Mesothelial cell of epicardium (in vitro differentiated cells): ENCODE measurements at places on chromosomes 2 and 18.

DNA sequence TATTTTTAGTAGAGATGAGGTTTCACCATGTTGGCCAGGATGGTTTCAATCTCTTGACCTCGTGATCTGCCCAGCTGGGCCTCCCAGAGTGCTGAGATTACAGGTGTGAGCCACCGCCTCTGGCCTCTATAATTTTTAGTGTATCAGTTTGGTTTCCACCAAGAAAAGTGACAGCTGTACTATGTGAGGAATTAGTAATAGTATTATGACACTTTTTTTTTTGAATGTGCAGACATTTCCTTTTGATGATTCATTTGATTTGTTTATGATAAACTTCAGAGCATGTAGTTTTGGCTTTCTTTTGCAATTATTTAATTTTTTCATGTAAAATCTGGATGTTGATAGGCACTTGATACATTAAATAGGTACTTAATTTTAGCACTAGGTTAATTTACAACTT is 61.5 kb downstream of the PTPN4 start:
- peaks cover 13% of the 10 kb centered on the region for H3K4me1 ChIP-seq
- no peak for DNase-seq
- no peaks in the 10 kb centered on the region for H3K27me3 ChIP-seq
- no peak overlapping the region for H3K27ac ChIP-seq
- no peak overlapping the region for H3K4me3 ChIP-seq

- no peak overlapping the region for H3K4me3 ChIP-seq
- no peak for DNase-seq
- H3K27ac ChIP-seq: no peak overlapping the region
- H3K4me1 ChIP-seq: no peaks in the 10 kb centered on the region
- H3K36me3 ChIP-seq: peaks cover 25% of the 10 kb centered on the region
- H3K27me3 ChIP-seq: no peaks in the 10 kb centered on the region
Observed at GRCh38 chr2:165911231-165911630, 42.3 kb downstream of the TTC21B start.

GRCh38 chr18:59660786-59661743 is 36.2 kb downstream of the CCBE1 start:
- no peaks in the 10 kb centered on the region for H3K36me3 ChIP-seq
- no peak overlapping the region for H3K4me3 ChIP-seq
- no peak for DNase-seq
- H3K27me3 ChIP-seq: peaks cover 25% of the 10 kb centered on the region
- peaks cover 32% of the 10 kb centered on the region for H3K4me1 ChIP-seq

- no peaks in the 10 kb centered on the region for H3K27me3 ChIP-seq
- H3K36me3 ChIP-seq: no peaks in the 10 kb centered on the region
- H3K27ac ChIP-seq: no peak overlapping the region
- no peak for DNase-seq
Observed at GRCh38 chr2:81505586-81505985, 1201.0 kb upstream of the LRRTM1 start.

GRCh38 chr18:4987452-4988405 is 209.3 kb downstream of the AKAIN1 start:
- DNase-seq: no peak
- H3K27me3 ChIP-seq: peaks cover 28% of the 10 kb centered on the region
- no peaks in the 10 kb centered on the region for H3K36me3 ChIP-seq
- H3K4me1 ChIP-seq: no peaks in the 10 kb centered on the region
- H3K27ac ChIP-seq: no peak overlapping the region
- no peak overlapping the region for H3K4me3 ChIP-seq

- no peak overlapping the region for H3K4me3 ChIP-seq
- peaks cover 2% of the 10 kb centered on the region for H3K4me1 ChIP-seq
- H3K27me3 ChIP-seq: peaks cover 13% of the 10 kb centered on the region
Observed at GRCh38 chr2:221606424-221606823, 34.3 kb upstream of the EPHA4 start.

DNA sequence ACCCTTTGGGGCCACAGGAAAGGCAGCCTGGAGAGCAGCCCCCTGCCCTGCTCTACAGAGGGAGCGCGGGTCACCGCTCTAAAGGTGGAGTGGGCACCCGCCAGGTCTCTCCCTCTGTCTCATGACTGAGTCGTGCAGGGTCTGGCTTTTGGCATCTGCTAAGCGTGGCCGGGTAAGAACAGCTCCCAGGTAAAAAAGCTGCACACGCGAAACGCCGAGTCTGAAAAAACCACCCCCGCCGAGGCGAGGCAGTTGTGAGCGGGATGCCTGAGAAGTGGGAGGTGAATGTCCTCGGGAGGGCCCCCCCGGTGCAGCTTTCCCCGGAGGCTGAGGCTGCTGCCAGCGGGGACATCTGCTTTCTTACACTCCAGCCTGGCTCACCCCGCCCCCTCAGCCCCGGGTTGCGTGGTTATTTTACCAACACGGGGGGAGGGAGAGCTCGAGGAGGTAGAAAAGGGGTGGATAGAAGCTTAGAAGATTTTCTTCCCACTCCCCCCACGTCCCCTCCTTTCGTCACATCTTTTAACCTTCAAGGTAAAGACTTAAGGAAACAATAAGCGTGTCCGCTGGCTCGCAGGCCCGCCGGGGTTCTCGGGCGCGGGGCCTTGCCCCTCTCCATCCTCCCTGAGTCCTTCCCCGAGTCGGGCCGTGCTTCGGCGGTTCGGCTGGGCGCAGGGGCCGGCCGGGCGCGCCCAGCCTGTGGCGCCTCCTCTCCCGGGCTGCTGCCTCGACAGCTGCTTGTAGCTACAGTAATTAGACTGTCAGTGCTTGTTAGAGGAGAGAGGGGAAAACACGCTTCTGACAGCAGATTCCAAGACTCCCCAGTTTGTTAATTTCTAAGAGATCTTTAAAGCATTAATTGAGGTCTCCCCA is 70.6 kb upstream of the PSMD14 start:
- DNase-seq: peak; percentile 52
- no peaks in the 10 kb centered on the region for H3K36me3 ChIP-seq
- peak overlapping the region; percentile 79 for H3K27ac ChIP-seq
- H3K4me1 ChIP-seq: peaks cover 10% of the 10 kb centered on the region
- no peaks in the 10 kb centered on the region for H3K27me3 ChIP-seq

- no peak overlapping the region for H3K27ac ChIP-seq
- H3K4me3 ChIP-seq: no peak overlapping the region
- peaks cover 4% of the 10 kb centered on the region for H3K4me1 ChIP-seq
- H3K36me3 ChIP-seq: no peaks in the 10 kb centered on the region
Observed at GRCh38 chr2:232637866-232638583, 4.6 kb downstream of the EFHD1 start.

DNA sequence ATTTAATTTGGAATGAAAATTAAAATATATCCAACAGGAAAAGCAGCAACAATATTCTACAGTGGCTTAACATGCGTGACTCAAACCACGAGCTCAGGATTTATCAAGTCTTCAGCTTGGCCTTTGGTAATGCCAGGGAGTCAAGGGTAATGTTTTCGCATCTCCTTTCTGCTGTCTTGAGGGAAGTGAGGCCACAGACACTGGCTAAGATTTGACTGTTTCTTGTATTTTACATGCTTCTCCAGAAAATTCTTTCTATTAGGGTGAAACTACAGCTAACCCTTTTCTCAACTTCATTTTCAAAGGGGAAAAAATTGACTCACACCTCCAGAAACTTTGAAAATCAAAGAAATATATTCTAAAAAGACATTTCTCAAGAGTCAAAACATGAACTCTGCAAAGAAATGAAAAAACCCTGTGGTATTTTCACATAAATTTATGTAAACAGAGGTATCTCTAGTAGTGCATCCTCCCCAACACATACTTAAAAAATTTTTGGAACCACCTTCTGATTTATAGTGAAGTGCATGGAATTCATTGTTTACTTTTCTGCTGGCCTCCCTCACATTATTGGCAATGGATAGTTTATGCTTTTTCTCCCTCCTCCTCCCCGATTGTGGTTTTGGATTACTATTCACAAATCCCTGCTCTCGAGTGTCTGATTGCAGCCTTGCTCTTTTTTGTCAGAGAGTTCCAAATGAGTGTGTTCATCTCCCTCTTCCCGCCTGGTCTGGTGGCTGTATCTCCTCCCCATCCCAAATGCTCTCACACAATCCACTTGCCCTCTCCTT is 48.7 kb downstream of the DPP4 start:
- H3K4me1 ChIP-seq: peaks cover 32% of the 10 kb centered on the region
- peak overlapping the region; percentile 67 for H3K27ac ChIP-seq
- H3K4me3 ChIP-seq: no peak overlapping the region

GRCh38 chr2:219254590-219255201 is 978 bp upstream of the TUBA4A start:
- DNase-seq: no peak
- peak overlapping the region; percentile 50 for H3K4me3 ChIP-seq
- H3K4me1 ChIP-seq: peaks cover 17% of the 10 kb centered on the region
- peaks cover 80% of the 10 kb centered on the region for H3K27me3 ChIP-seq
- no peaks in the 10 kb centered on the region for H3K36me3 ChIP-seq
- H3K27ac ChIP-seq: no peak overlapping the region

GRCh38 chr2:223155956-223156355 is 104.0 kb downstream of the KCNE4 start:
- no peaks in the 10 kb centered on the region for H3K36me3 ChIP-seq
- H3K4me1 ChIP-seq: no peaks in the 10 kb centered on the region
- H3K4me3 ChIP-seq: no peak overlapping the region
- DNase-seq: no peak
- no peak overlapping the region for H3K27ac ChIP-seq

- H3K36me3 ChIP-seq: no peaks in the 10 kb centered on the region
- H3K4me1 ChIP-seq: peaks cover 3% of the 10 kb centered on the region
- H3K27me3 ChIP-seq: no peaks in the 10 kb centered on the region
- H3K27ac ChIP-seq: no peak overlapping the region
- no peak overlapping the region for H3K4me3 ChIP-seq
Observed at GRCh38 chr2:225597911-225598310, 198.4 kb downstream of the NYAP2 start.

DNA sequence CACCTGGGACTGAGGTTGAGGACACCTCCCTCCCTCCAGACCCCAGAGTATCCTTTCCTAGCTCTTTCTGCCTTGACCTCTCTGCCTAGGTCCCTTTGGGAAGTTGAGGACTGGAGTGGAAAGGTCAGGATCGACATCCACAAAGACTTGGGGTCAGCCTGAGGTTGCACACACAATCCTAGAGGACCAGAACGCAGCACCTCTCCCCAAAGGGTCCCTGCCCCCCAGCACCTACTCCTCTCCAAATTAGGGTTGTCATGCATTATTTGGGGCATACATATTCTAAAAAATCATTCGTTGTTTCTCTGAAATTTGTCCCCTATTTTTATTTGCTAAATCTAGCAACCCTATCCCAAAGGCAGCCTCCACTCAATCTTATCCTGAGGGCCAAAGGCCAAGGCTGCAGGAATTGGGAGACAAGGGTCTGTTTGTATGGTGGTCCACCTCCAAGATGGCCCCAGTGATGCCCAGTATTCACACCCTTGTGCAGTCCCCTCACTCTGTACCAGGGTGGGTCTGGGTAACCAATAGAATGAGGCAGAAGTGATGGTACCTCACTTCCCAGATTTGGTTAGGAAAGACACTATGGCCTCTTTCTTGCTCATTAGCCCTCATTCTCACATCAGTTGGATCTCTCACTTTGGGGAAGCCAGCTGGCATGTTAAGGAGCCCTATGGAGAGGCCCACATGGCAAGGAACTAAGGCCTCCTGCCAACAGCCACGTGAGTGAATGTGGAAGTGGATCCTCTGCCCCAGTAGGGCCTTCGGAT is 3.5 kb upstream of the CHRNG start:
- H3K36me3 ChIP-seq: peaks cover 2% of the 10 kb centered on the region
- no peak overlapping the region for H3K4me3 ChIP-seq
- H3K4me1 ChIP-seq: peaks cover 12% of the 10 kb centered on the region
- no peak for DNase-seq
- H3K27me3 ChIP-seq: peaks cover 3% of the 10 kb centered on the region
- no peak overlapping the region for H3K27ac ChIP-seq

DNA sequence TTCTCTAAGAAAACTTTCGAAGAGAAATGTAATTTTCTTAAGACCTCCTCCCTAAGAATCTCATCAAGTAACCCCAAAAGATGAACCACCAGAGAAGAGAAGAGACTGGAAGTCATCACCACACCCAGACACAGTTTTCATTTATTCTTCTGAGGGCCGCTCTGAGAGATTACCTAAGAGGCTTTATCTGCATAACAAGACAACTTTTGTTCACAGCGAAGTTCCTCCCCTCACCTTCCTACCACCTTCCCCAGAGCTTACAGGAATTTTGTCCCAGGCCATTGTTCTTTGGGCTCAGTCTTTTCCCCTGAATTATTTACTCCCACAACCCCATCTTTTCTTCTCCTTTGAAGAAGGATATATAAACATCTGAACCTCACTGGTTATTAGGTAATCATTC is 92.8 kb downstream of the AKAIN1 start:
- H3K27me3 ChIP-seq: peaks cover 4% of the 10 kb centered on the region
- H3K27ac ChIP-seq: no peak overlapping the region
- H3K4me1 ChIP-seq: peaks cover 4% of the 10 kb centered on the region
- H3K4me3 ChIP-seq: no peak overlapping the region
- DNase-seq: no peak

- no peak for DNase-seq
- H3K27me3 ChIP-seq: no peaks in the 10 kb centered on the region
- peaks cover 48% of the 10 kb centered on the region for H3K4me1 ChIP-seq
- no peak overlapping the region for H3K4me3 ChIP-seq
Observed at GRCh38 chr2:43057742-43058725, 168.4 kb downstream of the ZFP36L2 start.

DNA sequence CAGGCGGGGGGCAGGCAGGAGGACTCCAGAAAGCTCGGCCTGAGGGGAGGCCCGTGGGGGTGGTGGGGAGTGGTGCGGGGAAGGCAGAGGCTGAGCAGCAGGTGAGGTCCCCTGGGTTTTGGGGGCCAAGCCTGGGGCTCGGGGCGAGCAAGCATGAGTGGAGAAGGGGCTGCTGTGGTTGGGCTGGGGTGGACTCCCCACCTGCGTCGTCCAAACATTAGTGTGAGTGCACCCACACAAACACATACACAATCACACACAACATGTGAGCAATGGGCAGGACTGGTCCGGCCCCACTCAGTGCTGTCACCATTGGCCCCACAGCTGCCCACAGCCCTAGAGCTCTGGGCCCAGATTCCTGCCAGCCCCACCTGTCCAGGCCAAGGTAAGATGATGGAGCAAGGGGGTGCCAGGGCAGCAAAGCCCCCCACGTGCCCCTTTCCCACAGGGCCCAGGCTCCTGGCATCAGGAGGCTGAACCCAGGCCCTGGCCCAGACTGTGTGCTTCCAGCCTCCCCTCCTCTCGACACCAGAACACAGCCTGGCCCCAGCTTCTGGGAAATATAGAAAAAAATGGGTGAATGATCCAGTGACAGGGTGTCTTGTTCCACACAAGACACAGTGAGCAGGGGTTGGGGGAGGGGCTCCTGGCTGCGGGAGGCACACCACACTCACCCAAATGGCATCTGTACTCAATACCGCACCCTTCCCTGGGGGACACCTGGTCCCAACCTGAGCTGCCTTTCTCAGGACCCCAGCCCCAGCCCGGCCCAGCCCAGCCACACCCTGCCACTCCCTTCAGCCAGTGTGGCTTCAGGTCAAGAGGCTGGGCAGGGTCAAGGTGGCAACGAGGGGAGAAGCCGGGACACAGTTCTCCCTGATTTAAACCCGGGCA is 463 bp upstream of the ALPP start:
- H3K27me3 ChIP-seq: peaks cover 1% of the 10 kb centered on the region
- H3K4me3 ChIP-seq: no peak overlapping the region
- no peaks in the 10 kb centered on the region for H3K4me1 ChIP-seq
- H3K27ac ChIP-seq: no peak overlapping the region
- DNase-seq: no peak
- H3K36me3 ChIP-seq: no peaks in the 10 kb centered on the region

GRCh38 chr18:2169656-2170055 is 401.6 kb downstream of the METTL4 start:
- no peak for DNase-seq
- no peak overlapping the region for H3K27ac ChIP-seq
- peaks cover 16% of the 10 kb centered on the region for H3K4me1 ChIP-seq
- H3K36me3 ChIP-seq: no peaks in the 10 kb centered on the region
